ENCODE measurements at places on chromosomes 5 and 9. TPM values are rescaled to one million over a fixed set of nuclear protein-coding genes. Genes with fewer than 3 reads are reported as not detected.

RANBP17 gene
- 3.1 TPM for total RNA-seq

TMC1 gene
- total RNA-seq = 0.05 TPM

ADAMTS13 gene
- total RNA-seq = 0.36 TPM

LRRTM2 gene
- total RNA-seq = not detected

LCNL1 gene
- total RNA-seq = 0.02 TPM

ARHGEF37 gene
- total RNA-seq = 0.82 TPM

CDO1 gene
- 0.09 TPM for total RNA-seq

TXNDC15 gene
- 51.3 TPM for total RNA-seq

FAM200C gene
- 2.5 TPM for total RNA-seq

NRG2 gene
- total RNA-seq = 1.7 TPM

ZSWIM6 gene
- total RNA-seq = 6.3 TPM

MYO10 gene
- total RNA-seq = 78.7 TPM

GABRA6 gene
- total RNA-seq = not detected

SPATA31A5 gene
- not detected for total RNA-seq

F12 gene
- total RNA-seq = 21.8 TPM

CCIN gene
- 0.07 TPM for total RNA-seq
